Stimulated activated CD8-positive, alpha-beta memory T cell treated with anti-CD3 and anti-CD28 coated beads, Interleukin-7, amount 100 ng/mL, for 24 hours (primary cell): ENCODE measurements at places on chromosomes 2 and 18.

GRCh38 chr18:33957707-33958106 is 267.0 kb downstream of the NOL4 start:
- DNase-seq: no peak

GRCh38 chr2:39730685-39731302 is 48.3 kb downstream of the THUMPD2 start:
- no peak for DNase-seq

DNA sequence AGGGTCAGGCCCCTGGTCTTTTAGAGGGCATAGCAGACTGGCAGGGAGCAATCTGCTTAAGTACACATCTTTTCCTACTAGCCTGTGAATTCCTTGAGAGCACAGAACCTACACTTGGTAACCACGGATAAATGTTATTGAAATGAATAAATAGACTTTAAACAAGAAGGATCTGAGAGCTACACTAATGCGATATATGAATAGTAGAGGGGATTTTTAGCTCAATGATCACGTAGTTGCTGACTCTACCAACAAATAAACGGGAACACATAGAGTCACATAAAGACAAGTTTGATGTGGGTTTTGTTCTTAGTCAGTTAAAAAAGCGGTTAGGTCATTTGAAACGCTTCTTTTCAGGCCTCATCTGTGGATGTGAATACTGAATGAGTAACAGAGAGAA is 290.3 kb upstream of the CCDC68 start:
- DNase-seq: no peak

DNA sequence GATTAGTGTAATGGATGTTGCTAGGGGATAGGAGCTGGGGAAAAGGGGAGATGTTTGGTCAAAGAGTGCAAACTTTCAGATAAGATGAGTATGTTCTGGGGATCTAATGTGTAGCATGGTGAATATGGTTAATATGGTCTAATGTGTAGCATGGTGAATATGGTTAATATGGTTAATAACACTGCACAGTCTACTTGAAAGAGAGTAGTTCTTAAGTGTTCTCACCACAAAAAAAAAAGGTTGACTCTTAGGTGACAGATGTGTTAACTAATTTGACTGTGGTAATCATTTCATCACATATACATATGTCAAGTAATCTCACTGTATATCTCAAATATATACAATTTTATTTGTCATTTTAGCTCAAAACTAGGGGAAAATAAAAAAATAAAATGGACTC is 121.3 kb upstream of the CD226 start:
- no peak for DNase-seq

- no peak for DNase-seq
Measured at GRCh38 chr2:187497858-187498463, 49.9 kb upstream of the CALCRL start.

- DNase-seq: no peak
Measured at GRCh38 chr2:53515435-53516332, 251.9 kb upstream of the CHAC2 start.

DNA sequence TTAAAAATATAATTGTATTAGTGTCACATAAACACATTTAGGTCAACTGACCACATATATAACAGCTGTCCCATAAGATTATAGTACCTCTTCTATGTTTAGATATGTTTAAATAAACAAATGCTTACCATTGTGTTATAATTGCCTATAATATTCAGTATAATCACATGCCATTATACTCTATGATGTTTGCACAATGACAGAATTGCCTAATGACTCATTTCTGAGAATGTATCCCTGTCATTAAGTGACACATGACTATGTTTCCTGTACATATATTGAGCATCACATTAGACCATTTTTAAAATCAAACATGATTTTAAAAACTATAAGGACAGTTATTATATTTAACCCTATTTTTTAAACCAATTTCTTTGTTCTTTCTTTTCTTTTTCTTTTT is 89.8 kb downstream of the HS6ST1 start:
- no peak for DNase-seq

GRCh38 chr2:197204519-197205250 is 105.9 kb downstream of the ANKRD44 start:
- DNase-seq: no peak

DNA sequence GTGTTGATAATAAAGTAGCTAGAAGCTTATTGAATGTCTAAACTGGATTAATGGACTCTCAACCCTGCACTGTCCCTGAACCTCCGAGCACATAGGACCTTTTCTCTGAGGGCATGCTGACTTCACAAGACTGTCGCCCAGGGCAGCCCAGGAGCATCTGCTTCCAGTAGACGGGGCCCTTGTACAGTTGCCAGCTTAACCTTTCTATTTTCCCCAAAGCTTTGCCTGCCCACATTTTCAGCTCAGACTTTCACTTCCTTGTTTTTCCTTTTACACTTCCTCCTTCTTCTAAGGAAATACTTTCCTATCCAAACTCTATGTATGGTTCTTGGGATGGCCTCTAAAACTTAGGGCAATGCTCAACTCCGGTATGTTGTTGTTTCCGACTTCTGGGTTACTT is 1.3 kb downstream of the VWA3B start:
- no peak for DNase-seq

DNA sequence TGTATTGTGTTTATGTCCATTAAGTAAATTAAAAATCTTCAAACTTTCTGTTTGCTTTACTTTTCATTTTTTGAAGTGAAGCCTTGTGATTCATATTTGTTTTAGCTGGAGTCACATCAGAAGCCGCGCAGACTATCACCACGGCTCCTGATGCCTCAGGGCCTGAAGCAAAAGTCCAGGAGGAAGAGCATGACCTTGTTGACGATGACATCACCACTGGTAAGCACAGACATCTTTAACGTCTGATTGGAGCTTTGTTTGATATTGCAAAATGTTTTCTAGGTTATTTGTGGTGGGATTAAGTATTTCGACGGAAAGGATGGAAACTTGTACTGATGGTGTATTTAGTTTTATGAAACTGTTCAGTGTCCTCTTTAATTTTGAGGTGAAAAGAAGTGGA is 164.8 kb downstream of the WDR7 start:
- no peak for DNase-seq

- no peak for DNase-seq
Measured at GRCh38 chr18:49152885-49153284, 202.1 kb upstream of the SMAD7 start.

DNA sequence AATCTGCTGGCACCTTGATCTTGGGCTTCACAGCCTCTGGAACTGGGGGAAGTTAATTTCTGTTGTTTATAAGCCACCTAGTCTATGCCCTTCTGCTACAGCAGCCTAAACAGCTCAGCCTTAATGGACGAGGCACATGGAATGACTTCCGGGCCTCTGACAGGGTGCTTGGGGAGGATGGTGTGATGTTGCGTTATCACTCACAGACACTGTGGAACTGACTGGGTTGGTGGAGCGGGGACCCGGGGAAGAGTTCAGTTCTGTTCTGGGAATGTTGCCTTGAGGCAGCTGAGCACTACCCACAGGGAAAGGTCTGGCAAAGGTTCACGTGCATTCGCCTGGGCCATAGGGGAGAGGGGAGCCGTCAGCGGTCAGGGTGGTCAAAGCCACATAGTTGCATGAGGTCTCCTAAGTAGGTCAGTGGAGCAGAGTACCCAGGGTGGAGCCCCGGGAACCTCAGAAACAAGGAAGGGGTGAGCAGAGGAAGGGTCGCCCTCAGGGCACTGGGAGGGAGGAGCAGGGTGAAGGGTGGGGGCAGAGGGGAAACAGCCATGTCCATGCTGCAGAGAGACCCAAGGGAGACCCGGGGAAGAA is 36.2 kb downstream of the LRRFIP1 start:
- DNase-seq: no peak

- no peak for DNase-seq
Measured at GRCh38 chr2:12534646-12535263, 182.0 kb upstream of the TRIB2 start.

GRCh38 chr18:9876867-9877654 is 8.7 kb upstream of the TXNDC2 start:
- no peak for DNase-seq
